GM12865 (cell line): ENCODE measurements at places on chromosomes 16 and 17.

- DNase-seq = no peak
Measured at GRCh38 chr16:69725480-69726312, 664 bp downstream of the NQO1 start.

- no peak for DNase-seq
Measured at GRCh38 chr17:7839190-7839875, 5.3 kb downstream of the KDM6B start.

GRCh38 chr16:6725634-6726331 is 606.9 kb upstream of the RBFOX1 start:
- DNase-seq = no peak

DNA sequence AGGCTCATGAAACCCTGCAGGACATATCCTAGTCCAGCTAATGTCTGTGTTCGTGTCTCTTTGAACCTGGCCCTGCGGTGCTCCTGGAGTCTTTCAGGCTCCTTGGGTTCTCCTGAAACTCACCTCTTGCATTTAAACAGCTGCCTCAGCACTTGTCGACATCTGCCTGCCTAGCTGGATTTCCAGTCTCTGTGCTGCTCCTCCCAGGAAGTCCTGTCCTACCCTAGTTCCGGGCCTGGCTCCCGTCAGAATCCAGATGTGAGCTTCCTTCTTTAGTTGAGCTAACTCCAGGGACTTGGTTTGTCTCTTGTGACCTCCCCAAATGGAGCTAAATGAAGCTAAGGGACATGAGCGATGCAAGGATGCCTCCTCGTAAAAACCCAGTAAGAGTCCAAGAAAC is 155.2 kb upstream of the PIRT start:
- no peak for DNase-seq

GRCh38 chr16:84896847-84897246 is 77.1 kb downstream of the CRISPLD2 start:
- no peak for DNase-seq

DNA sequence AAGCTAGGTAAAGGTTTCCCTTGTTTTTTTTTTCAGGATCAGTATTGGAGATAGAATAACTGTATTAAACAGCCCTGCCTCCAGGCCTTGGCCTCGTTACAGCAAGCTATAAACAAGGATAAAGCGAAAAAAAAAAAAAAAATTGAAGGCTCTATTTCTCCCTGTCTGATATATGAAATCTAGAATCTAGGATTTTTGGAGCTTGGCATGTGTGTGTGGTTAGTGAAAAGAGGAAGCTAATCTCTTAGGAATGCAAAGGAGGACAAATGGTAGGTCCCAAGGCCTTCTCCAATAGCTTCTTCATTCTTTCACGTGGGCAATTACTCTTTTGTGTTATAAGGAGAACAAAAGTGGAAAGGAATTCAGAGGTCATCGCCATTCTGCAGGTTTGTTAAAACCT is 470.3 kb downstream of the TMEM114 start:
- no peak for DNase-seq

DNA sequence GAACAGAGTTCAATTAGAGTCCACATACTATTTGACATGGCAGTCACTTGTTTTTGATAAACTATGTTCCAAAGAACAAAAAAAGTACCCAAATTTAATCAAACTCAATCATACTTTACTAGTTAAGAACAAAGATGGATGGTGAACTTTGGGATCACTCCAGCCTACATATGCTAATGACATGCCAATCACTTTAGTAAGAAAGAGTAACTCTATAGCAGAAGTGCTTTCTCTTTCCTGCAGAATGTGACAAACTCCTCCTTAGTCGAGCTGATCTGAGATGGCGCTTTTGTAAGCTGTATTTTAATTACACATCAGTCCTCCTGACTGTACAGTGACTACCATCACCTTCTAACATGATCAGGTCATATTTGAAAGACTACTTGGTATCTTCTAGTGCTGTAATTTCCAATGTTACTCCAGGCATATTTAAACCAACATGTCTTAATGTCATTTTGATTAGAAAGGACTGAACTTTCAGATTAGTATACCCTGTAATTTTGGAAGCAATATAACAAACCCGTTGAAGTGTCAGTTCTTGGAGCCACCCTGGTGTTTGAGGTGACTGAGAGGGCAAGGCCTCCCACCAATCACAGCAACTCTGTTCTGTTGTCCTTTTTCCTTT is 4.1 kb downstream of the NETO2 start:
- DNase-seq = no peak

GRCh38 chr16:11078812-11079459 is 134.6 kb downstream of the CLEC16A start:
- no peak for DNase-seq

DNA sequence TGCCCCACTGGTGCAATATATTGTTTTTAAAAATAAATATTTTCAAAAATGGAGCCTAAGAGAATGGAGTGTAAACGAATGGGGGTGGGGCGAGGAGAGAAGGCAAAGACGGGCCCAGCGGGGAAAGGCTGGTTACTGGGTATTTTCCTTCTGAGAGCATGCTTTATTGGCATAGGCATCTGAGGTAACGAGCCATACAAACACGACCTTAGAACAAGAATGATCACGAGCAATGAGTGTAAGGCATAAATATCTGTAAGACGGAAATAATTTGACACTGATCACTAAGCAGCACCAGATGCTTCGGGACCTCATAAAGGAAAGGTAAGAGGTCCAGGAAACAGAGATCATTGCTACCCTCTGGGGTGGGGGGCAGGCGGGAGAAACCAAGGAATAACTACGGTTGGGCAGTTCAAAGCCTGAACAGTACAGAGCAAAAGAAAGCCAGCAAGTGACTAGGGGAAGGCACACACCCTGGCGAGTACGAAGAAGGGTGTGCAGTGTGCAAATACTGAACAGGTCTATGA is 959 bp downstream of the SSH2 start:
- peak; percentile 51 for DNase-seq
